Ureter (tissue), 1 donor: ENCODE measurements at places on chromosomes 2 and 18.

DNA sequence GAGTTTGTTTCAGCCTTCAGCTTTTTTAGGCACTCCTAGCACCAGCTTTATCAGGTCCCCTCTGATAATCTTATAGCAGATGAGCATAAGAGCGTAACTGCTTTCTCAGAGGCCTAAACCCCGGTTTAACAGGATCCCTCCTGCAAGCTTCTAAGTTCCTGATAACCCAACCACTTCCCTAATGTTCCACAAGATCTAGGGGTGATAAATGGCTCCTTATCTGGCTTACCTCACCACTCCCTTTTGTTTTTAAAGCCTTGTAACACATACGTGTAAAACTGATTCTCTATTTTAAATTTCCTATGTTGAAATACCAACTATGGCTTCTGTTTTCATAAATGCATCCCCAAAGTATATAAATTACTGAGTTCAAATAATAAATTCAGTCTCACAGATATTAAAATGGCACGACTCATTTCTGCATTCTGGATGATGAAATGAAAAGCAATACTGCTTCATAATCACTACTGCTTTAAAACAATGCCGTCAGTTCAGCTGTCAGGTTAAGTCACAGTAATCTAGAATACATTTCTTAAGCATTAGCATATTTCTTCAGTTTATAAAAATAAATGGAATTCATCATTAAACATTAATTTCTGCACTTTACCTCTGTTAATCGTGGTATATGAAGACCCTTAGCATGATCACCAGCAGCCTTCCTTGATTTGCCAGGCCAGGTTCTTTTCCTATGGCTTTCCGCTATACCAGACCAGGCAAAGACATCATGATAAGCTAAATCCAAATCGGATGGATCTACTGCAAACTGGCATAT lies 126.3 kb downstream of the C2orf74 start:
- no peak for DNase-seq

- no peak for DNase-seq
Measured at GRCh38 chr2:130768191-130768855, 13.0 kb downstream of the AMER3 start.

GRCh38 chr18:13446024-13446423 lies 227.5 kb downstream of the LDLRAD4 start:
- DNase-seq = peak; percentile 17

GRCh38 chr2:132766573-132766972 lies 96.6 kb upstream of the LYPD1 start:
- no peak for DNase-seq

GRCh38 chr2:168780669-168781071 lies 21.8 kb upstream of the NOSTRIN start:
- DNase-seq = no peak

DNA sequence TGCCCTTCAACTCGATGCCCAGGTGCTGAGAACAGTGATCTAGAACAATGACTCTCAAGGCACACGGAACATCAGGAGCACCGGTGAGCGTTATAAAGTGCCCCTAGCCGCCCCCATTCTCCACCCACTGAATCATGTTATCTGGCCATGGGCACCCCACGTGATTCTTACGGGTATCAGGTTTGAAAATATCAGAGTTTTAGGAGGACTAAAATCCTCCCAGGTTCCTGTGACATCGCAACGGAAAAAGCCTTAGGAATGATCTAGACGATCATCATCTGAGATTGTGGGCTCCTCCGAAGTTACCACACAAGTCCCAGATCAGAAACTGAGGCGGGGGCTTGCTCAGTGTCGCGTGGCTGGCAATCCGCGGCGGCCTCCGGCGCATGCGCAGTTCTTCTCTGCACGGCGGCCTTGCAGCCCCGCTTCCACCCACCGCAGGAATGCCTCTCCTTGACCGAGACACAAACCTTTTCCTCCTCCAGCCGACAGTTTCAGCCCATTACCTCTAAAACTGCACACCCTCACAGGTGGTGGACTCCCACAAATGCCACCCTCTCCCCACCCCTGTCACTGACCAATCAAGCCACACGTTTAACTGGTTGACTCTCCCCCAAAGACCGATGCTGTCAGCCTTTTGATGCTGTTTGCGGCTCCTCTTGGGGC lies 5.8 kb upstream of the MRPL33 start:
- DNase-seq = peak; percentile 74

GRCh38 chr2:143148757-143149156 lies 19.5 kb downstream of the ARHGAP15 start:
- no peak for DNase-seq

- DNase-seq = peak; percentile 39
Measured at GRCh38 chr2:127108090-127108523, 1.2 kb upstream of the BIN1 start.

DNA sequence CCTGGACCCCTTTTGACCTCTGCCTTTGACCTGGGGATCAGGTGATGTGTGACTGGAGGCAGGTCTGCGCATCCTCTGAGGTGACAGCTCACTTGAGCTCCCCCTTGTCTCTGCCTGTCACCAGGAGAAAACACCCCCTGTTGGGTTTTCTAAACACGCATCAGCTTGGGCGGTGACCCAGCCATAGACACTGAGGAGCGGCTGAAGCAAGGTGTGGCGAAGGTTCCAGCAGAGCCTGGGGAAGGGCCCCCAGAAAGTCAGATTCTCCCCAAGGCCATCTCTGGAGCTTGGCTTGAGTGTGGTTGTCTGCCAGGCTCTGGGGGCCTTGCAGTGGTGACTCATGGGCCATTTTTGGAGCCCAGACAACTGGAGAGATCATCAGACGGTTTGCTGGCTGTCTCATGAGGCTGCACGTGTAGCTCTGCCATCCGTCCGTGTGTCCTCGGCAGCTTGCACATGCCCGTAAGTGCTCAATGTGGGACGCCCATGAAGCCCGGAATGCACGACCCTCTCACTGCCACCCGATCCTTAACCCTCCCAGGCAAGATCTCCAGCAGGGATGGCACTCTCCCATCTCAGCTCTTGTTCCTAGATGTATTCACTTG lies 29.4 kb downstream of the SIX3 start:
- no peak for DNase-seq
